ENCODE measurements at places on chromosomes 2 and 18.

GRCh38 chr2:128498589-128498988 lies 179.9 kb upstream of the HS6ST1 start:
- no peak for DNase-seq

GRCh38 chr2:235134420-235134819 lies 182.6 kb downstream of the SH3BP4 start:
- DNase-seq, result no peak

DNA sequence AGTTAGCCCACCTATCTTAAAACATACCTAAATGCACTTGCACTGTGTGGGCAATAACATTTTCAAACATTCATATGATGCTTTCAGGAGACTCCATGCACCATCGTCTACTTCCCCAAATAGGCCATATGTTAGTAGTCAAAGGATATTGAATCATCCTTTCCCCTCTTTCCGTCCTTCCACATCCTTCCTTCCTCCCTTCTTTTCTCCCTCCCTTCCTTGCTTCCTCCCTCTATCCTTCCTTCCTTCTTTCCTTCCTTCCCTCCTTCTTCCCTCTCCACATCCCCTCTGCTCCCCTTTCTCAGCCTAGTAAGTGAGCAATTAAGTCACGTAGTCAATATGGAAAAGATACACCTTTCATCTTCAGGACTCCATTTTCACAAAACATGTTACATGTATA lies 73.8 kb downstream of the ZEB2 start:
- DNase-seq, result no peak

- DNase-seq, result no peak
Observed at GRCh38 chr2:120772261-120772660, 36.6 kb downstream of the GLI2 start.

DNA sequence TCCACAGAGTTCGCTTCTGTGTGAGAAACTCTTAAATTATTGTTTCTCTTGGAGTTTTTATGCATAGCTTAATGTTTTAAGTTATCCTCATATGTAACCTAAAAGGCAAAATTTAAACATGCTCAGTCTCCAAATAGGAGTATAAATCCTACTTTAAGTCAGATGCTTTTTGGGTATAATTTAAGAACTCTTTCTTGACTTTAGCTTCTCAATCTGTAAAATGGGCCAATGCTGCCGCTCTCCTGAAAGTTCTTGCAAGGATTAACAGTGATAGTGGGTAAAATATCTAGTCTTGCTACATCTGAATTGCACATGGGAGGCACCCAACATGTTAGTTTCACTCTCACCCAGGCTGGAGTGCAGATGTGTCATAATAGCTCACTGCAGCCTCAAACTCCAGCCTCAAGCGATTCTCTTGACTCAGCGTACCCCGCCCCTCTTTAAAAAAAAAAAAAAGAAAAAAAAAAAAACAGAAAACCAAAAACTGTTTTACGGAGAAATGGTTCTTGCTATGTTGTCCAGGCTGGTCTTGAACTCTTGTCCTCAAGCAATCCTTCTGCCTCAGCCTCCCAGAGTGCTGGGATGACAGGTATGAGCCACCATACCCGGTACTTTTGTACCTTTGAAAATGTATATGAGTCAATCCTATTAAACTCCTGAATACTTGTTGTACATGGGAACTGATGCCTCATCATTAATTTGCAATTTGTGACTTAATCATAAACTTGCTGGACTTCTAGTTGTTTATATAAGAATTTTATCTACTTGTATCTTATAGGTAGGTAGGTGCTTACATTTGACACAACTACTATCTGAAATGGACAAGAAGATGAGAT lies 1.8 kb downstream of the FBXO48 start:
- no peak for DNase-seq

- DNase-seq, result no peak
Observed at GRCh38 chr2:148238561-148238960, 217.7 kb downstream of the MBD5 start.

DNA sequence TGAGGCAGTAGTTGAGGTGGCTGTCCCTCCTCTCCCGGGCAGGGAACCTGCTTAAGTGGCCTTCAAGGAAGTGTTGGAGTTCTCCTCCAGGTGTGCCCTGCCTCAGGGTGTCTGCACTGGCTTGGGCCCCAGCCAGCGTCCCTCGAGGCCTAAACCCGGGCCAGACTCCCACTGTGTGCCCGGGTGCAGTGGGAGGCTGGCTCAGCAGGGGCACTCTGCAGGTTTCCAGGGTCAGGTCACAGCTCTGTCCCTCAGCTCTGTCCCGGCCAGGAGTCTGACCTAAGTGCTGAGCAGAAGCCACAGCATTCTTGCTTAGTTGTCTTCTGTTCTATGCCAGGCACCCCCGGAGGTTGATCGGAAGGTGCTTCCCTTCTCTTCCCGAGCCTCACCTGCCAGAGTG lies 69.0 kb upstream of the OTOS start:
- DNase-seq, result no peak

DNA sequence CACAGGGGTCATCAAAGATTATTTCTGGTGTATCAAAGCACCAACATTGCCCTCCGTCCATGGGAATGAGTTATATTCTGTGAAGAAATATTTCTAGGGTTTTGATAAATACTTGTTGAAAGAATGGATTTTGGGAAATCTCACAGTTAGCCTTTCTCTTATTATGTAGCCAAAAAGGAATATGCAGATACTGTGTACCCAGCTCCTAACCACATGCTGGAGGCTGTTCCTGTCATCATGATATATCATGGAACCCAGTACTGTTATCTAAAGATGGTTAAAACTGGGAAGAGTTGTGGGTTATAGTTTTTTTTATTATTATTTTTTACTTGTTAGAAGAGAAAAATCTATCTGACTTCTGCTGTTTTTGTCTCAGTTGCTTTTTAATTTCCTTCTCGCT lies 82.8 kb downstream of the POLE4 start:
- no peak for DNase-seq

DNA sequence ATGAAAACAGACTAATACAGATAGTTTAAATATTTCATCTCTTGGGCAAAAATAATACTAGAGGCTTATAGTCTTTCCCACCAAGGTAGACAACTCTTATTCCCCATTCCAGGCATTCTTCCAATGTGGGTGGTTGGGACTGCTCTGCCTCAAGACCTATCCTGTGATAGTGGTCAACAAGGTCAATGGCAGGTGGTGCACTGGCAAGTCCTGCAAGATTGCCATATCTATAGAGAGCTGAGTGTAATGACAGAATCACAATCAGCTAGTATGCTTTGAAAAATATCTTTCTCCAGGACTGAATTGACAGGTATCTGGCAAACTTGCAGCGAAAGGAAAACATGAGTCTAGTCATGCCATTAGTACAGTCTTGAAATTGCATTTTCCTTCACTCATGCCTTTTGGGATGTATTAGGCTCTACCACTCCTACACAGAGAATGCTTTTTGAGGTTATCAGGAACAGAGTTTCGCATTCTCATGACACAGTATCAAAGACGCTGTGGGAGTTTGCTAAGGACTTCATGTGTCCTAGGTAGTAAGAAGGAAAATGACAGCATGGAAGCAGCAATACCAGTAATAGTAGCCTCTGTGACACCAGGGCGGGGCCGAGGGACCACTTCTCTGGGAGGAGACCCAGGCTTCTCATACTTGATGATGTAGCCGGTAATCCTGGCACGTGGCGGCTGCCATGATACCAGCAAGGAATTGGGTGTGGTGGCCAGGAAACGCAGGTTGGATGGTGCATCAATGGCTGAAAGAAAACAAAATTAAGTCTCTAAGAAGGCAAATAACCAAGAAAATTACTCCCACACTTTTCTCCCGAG lies 61.0 kb downstream of the FN1 start:
- DNase-seq, result no peak

- no peak for DNase-seq
Observed at GRCh38 chr2:150232871-150233270, 254.6 kb downstream of the RND3 start.

- DNase-seq, result no peak
Observed at GRCh38 chr18:13465476-13465875, 246.9 kb downstream of the LDLRAD4 start.

DNA sequence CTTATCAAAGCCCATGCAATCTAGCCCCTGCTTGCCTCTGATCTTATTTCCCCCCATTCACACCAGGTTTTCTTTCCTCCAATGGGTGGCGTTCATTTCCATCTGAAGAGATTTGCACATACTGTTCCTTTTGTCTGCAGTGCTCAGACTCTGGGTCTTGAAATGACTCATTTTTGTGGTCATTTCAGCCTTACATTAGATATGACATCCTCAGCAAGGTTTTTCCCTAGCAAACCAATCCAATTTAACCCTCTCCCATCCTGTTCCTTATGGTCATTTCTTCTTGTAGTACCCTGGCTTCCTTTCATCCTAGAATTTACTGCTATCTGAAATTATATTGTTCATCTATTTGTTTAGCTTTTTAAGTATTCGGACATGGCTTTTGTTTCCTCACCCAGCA lies 42.5 kb upstream of the SCN1A start:
- DNase-seq, result no peak

GRCh38 chr2:217054791-217055190 lies 194.9 kb upstream of the TNP1 start:
- no peak for DNase-seq

GRCh38 chr2:241722896-241723454 lies 11.5 kb upstream of the D2HGDH start:
- DNase-seq, result no peak

GRCh38 chr2:64854773-64855237 lies 134.4 kb upstream of the SLC1A4 start:
- DNase-seq, result no peak
